ENCODE measurements at places on chromosomes 13 and 19.

DNA sequence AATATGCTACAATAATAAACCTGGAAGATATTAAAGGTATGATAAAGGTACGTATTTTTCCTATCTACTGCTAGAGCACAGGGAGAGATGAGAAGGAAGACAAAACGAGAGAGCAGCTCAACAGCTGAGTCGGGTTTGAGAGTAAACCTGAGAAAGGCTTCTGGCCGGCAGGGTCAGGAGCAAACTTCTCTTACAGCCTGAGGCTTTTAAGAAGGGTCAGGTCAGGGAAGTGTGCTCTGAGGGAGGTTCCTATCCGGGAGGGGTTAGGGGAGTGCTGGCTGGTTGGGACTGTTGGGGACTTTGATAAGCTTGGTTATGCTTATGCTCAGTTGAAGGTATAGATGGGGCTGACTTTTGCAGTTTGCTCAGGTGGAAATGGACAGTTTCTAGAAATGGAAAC, 77.7 kb upstream of the PRR20A start:
- DNase-seq: no peak

- no peak for DNase-seq
These were observed 93.5 kb upstream of the ANKRD10 start for GRCh38 chr13:111008351-111008750.

- DNase-seq: no peak
These were observed 238.7 kb downstream of the KCTD12 start for GRCh38 chr13:76647550-76647949.

- no peak for DNase-seq
These were observed 194.3 kb upstream of the SOX1 start for GRCh38 chr13:111872475-111873150.

- no peak for DNase-seq
These were observed 437.9 kb downstream of the KLF5 start for GRCh38 chr13:73496711-73497110.

DNA sequence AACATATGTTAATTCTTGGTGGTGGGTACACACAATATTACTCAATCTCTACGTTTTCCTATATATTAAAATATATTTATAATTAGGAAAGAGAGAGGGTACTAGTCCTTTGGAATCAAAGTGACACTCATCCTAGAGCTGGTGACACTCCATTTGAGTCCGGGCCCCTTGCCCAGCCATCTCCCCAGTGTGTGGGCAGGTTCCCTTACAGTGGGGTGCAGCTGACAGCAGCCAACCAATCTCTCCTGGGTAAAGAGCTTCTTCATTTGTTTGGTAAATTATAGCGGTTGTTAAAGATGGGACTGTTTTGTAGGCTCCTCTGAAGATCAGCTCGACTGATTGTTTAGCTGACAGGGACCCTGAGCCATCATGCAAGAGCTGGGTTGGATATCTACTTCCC, 37.2 kb upstream of the RGCC start:
- no peak for DNase-seq

DNA sequence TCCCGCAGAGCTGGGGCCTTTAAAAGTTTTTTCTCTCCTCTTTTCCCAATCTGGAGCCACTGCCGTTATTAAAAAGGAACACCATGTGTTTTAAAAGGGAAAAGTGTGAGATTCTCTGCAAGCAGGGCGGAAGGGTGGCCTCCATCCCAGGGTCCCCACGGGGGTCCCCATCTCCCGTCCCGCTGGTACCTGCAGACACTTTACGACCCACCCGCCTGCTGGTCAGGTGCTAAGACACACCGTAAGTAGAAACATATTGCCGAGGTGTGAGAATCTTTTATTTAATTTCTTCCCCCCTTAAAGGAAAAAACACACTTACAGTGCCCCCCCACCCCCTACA, 1.8 kb downstream of the CRLF1 start:
- DNase-seq: no peak

DNA sequence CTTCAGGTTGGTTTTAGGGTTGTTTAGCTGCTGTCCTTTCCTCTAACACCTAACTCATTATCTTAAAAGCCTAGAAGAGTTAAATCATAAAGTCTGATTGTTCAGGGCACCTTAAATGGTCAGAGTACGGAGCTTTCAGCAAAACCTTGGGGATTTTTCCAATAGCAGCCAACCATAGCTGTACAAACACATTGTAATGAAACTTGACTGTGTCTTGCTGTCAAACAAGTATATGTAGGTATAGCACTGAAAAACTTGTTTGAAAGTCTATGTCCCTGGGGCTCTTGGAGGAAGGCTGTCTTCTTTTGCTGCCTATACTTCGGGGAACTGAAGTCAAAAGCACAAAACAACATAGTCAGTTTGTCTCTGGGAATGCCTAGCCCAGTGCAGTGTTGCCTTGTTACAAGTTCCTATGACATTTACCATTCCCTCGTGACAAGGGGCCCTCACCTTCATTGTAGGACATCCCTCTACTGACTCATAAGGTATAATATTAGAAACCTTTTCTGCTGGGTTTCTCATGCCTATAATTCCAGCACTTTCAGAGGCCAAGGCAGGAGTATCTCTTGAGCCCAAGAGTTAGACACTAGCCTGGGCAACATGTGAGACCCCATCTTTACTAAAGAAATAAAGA, 474.5 kb upstream of the NBEA start:
- no peak for DNase-seq

DNA sequence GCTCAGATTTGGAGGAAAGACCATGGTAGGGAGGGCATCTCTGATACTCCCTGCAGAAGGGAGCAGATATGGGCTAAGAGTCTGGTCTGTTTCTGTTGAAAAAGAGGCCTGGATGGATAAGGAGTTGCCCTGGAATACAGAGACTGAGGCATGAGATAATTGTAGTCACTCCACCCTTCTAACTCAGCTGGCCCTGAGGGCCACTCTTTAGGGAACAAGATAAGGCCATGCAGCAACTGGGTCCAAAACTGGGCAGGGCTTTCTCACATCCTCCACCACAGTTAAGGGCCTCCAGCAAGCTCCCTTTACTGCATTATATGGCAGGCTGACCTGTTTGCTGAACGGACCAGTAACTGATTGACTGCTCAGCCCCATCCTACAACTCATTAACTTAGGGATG, 1.3 kb downstream of the ZNF749 start:
- no peak for DNase-seq

- DNase-seq: no peak
These were observed 12.0 kb upstream of the FCHO1 start for GRCh38 chr19:17739121-17739875.

DNA sequence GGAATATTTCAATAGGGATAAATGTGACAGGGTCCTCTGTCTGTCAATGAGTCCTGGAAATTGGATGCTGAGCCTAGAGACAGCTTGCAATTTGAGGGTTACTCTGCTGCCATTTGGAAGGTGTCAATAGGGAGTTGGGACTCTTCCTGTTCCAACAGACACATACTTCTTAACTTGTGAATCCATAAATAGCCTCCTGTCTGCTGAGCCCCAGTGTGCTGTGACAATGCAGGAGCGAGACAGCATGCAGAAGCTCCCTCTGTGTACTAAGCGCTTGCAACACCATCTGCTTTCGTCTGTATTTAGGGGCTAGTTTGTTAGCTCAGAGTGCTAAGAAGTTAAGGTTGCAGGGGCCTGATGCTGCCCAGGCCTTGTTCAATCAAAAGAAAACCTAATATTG, 58.5 kb upstream of the GPR12 start:
- DNase-seq: no peak

DNA sequence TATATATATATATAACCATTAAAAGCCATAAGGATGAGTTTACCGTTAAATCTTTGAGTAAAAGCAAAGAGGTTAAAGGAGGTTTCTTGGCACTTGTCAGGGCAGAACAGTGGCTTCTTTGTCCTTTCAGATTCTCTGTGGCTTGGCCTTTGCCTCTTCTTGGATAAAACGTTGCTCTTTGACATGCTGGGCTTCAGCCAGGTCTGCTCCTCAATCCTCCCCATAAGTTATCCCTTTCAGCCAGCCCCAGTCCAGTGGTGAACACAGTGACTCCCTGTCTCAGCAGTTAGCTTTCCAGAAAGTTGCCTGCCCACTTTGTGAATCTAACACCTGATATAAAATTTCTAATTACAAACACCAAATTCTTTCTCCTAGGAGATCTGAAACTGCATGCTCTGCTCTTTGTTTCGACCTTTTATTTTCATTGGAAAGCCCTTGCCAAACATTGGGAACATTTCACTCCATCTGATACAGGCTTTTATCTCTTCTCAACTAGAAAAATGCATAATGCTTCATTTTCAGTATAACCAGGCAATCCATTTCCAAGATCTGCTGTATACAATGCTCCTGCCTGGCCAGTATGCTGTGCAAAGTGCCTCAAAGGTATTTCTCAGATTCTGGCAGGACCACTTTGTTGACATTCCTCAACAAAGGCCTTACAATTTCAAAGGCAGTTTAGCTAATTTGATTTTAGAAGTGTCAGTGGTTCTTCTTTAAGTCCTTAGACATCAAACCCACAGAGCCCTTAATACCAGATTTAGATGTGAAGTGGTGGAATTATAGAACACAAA, 16.2 kb upstream of the MED4 start:
- DNase-seq: no peak

DNA sequence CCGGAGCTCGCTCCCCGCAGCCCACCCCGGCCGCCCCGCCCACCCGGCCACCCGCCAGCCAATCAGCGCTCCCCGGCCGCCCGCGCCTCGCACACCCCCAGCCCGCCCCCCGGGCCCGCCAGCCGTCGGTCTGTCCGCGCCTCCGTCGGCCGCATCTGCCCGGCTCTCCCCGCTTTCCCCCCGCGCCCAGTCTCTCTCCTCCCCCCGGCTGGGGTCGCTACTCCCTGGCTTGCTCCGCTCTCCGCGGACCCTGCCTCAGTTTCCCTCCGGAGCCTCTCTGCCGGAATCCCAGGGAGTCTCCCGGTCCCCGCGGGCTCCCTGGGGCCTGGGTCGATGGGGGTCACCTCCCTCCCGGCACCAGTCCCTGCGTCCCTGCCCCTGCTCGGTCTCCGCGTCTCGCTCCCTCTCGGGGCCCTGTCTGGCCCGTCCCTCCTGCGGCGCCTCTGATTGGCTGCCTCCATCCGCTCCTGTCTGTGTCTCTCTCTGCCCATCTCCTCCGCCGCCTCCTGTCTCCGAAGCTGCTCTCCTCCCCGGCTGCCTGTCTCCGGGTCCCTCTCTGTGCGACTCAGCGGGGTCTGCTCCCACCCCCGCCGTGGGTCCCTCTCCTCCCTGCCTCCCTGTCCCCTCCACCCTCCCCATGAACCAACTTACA, 484 bp downstream of the IL11 start:
- peak; percentile 33 for DNase-seq

- no peak for DNase-seq
These were observed 35.1 kb downstream of the MTMR6 start for GRCh38 chr13:25252225-25252624.

- DNase-seq: no peak
These were observed 6.1 kb downstream of the HAUS8 start for GRCh38 chr19:17069193-17069592.

DNA sequence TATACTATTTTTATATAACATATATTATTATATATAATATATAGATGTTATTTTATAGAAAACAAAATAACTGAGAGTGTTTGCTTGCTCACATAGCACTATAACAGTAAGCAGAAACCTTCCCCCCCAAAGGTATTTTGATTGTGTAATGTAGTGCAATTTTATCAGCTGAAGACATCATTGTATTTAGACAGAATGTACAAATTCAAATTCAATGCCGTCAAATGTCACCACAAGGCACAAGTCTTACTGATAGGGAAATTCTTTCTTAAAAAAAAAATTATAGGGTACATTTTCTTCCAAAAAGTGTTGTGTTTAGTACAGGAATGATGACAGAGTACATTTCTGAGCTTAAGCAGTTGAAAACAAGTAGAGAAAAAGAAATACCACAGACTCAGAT, 1147.1 kb upstream of the SPRY2 start:
- DNase-seq: no peak

DNA sequence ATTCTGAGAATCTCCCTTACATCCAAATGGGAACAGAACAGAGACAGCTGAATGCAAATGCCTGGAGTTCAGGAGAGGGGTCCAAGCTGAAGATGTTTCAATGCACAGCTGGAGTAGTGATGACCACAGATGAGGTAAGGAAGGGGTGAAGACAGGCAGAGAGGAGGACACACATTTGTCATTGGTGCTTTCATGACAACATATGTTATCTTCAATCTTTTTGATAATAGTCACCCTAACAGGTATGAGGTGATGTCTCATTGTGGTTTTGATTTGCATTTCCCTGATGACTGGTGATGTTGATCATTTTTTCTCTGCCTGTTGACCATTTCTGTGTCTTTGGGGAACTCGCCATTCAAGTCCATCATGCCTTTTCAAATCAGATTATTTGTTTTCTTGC, 19.2 kb downstream of the SIGLEC7 start:
- no peak for DNase-seq

GRCh38 chr13:49560270-49561061, 24.9 kb downstream of the RCBTB1 start:
- no peak for DNase-seq

- DNase-seq: no peak
These were observed 16.4 kb downstream of the ZNF175 start for GRCh38 chr19:51587264-51588191.

GRCh38 chr19:55089342-55089944, 13.8 kb downstream of the EPS8L1 start:
- DNase-seq: no peak

Measured in stimulated activated CD4-positive, alpha-beta T cell treated with anti-CD3 and anti-CD28 coated beads, TNF-alpha, amount 100 ng/mL, for 24 hours (primary cell).